ENCODE measurements at places on chromosomes 2 and 18. TPM values are rescaled to one million over a fixed set of nuclear protein-coding genes. Genes with fewer than 3 reads are reported as not detected.
A peak's percentile ranks its signal among the peaks of the same experiment; 100 is the strongest.

DNA sequence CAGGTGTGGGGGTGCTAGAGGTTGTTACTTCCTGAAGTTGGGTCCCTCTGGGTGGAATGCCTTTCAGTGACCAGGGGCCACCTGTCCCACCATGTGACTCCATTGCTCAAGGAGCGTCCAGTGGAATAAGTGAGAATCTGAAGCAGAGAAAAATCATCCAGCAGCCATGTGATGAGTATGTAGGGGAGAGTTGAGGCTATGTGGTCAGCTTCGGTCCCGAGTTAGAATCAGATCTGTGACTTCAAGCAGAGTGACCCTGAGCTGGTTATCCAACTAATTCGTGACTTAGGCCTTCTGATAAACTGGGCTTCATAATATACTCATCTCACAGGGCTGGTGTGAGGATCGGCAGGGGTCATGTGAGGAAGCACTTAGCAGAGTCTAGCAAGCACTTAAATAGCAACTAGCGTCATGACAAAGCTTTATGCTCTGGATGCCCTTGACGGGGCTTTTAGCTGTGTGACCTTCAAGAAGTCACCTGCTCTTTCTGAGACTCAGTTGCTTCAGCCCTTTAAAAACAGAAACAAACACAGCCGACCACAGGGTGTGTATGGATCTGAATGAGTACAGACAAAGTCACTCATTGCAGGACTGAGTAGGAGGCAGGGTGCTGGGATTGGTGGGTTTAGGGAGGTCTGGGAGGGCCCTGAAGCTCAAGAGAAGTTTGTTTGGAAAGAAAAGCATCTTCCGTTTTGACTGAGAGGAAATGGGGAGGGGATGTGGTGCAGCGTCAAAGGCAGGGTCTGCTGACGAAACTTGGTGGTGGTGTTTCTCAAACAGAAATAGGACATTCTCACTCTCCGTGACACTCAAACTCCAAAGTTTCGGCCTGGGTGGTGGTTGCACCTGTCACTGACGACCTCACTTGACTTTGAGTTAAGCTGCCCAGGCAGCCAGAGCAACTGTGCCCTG is 264.0 kb upstream of the CXCR4 start:
- no peaks in the 10 kb centered on the region for H3K4me1 ChIP-seq
- peak overlapping the region; percentile 10 for H3K27ac ChIP-seq
- H3K36me3 ChIP-seq: no peaks in the 10 kb centered on the region
- no peaks in the 10 kb centered on the region for H3K27me3 ChIP-seq
- peak; percentile 60 for DNase-seq
- no peak overlapping the region for H3K4me3 ChIP-seq

Gene NEU2
- not detected for total RNA-seq

Gene DSG1
- not detected for total RNA-seq

DNA sequence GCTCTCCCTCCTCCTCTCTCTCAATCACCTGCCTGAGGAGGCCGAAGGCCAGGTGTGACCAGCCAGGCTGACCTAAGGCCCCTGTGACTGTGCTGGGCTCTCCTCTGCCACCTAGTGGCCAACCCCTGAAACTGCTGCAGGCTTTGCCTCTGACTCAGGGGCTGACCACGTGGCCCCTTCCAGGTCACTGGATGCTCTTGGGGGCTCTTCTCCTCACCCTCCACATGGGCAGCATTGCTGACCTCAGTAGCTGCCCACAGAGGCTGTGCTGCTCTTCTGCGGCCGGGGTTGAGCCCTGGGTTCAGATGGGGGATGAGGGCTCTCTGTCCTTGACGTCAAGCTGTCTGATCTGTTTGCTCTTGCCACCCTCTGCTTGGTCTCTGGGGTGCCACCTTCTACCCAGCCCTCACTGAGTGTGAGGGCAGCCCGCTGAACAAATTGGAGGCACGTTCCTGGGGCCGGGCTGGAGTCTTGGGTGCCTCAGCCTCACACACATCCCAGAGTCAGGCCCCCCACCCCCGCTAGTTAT is 122.7 kb downstream of the TWIST2 start:
- DNase-seq: peak; percentile 61
- H3K4me1 ChIP-seq: no peaks in the 10 kb centered on the region
- H3K4me3 ChIP-seq: no peak overlapping the region

DNA sequence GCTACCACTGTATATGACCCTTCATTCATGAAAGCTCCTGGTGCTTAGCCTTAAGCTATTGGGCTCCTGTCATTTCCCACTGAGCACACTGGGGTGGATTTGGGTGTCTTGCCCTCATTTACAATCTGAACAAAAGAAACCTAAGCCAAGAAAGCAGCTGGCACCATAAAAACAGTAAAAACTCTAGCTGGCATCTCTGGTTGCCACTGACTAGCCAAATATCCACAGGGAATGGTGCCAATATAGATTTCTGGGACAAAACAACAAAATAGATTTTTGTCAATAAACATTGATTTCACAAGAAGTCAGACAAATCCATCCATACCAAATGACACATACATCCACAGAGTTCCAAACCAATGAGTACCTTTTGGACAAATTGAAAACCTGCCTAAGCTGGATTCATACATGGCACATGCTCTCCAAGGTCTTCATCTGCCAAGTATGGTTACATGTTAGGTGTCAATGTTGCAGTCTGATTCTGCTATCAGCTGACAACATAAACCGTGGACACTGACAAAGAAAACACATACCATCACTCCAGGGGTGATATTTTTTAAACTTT is 1081.5 kb upstream of the ZEB2 start:
- H3K36me3 ChIP-seq: no peaks in the 10 kb centered on the region
- no peaks in the 10 kb centered on the region for H3K27me3 ChIP-seq
- DNase-seq: no peak
- H3K4me1 ChIP-seq: no peaks in the 10 kb centered on the region
- H3K4me3 ChIP-seq: no peak overlapping the region

- H3K36me3 ChIP-seq: no peaks in the 10 kb centered on the region
- DNase-seq: no peak
- H3K4me3 ChIP-seq: no peak overlapping the region
- peaks cover 71% of the 10 kb centered on the region for H3K4me1 ChIP-seq
- H3K27ac ChIP-seq: peak overlapping the region; percentile 86
- no peaks in the 10 kb centered on the region for H3K27me3 ChIP-seq
Observed at GRCh38 chr2:233083782-233084181, 23.6 kb downstream of the INPP5D start.

Gene TFPI
- total RNA-seq: 261 TPM

DNA sequence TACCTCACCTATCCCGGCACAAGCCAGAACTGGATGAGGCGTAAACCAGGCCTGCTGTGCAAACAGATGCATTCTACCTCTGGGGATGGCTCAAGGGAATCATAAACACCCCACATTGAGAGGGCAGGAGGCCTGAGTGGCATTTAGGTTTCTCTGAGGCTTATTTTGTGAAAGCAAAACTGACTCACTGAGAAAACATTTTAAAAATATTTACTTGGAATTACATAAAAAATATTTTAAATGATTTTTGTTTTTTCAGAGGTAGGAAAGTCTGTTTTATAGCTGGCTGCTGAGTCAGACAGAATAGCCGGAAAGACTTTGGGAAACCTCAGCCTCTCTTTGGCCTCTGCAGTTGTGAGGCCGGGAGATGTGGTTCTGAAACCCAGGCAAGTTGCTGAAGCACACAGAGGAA is 244.1 kb downstream of the NCKAP5 start:
- H3K4me3 ChIP-seq: no peak overlapping the region
- DNase-seq: no peak

DNA sequence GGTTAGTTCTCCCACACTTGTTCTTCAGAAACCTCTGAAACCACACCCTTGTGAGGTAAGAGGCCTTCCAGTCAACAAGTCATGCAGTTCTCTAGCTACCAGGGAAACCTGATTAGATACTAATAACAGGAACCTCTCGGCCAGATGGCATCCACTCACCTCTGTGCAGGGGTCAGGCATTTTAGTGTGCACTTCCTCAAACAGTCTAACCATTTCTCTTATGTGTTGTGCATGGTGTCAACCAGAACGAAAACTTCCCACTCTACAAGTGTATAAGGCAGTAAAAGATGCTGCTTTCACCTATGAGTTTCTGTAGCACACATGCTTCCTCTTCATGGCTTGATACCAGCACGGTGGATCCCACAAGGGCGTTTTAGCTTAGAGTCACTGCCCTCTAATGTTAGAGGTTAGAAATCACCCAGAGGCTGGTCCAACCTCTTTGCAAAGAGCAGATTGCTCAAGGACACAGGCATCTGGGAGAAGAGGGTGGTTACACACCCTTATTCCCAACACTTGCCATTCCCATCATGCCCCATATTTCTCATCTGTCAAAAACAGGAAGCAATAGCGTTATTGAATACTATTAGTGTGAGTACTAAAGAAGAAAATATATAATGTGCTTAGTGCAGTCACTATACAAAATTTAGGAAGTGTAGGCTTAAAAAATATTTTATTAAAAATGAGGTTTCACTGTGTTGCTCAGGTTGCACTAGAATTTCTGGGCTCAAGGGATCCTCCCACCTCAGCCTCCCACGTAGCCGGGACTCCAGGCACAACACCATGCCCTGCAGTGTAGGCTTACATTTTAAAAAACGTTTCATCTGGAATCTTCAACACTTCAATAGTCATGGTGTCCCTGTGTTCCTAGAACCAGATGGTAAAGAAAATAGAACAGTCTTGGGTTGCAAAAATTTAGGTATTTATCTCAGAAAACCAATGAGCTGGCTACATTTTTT is 34.5 kb upstream of the RAB31 start:
- DNase-seq: no peak
- H3K27ac ChIP-seq: peak overlapping the region; percentile 79
- H3K4me1 ChIP-seq: peaks cover 15% of the 10 kb centered on the region
- no peaks in the 10 kb centered on the region for H3K36me3 ChIP-seq
- H3K27me3 ChIP-seq: no peaks in the 10 kb centered on the region

DNA sequence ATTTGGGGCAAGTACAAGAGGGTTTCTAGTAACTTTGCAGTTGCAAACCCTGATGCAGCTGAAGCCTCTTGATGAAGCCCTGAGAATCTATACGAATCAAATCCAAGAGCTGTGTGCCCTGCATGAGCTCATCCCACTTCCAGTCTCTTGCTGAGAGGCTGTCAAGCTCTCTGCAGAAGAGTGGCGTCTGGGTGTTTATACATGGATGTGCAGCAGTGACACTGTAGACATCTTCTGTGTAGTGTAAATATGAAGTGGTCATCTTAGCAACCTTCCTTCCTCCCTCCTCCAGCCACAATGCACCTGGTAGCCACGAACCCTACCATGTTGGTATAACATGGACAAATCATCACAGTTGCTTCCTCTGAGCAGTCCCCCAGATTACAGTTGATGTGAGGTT is 18.4 kb upstream of the KIAA2012 start:
- H3K36me3 ChIP-seq: no peaks in the 10 kb centered on the region
- no peaks in the 10 kb centered on the region for H3K4me1 ChIP-seq
- H3K4me3 ChIP-seq: no peak overlapping the region
- H3K27me3 ChIP-seq: no peaks in the 10 kb centered on the region

DNA sequence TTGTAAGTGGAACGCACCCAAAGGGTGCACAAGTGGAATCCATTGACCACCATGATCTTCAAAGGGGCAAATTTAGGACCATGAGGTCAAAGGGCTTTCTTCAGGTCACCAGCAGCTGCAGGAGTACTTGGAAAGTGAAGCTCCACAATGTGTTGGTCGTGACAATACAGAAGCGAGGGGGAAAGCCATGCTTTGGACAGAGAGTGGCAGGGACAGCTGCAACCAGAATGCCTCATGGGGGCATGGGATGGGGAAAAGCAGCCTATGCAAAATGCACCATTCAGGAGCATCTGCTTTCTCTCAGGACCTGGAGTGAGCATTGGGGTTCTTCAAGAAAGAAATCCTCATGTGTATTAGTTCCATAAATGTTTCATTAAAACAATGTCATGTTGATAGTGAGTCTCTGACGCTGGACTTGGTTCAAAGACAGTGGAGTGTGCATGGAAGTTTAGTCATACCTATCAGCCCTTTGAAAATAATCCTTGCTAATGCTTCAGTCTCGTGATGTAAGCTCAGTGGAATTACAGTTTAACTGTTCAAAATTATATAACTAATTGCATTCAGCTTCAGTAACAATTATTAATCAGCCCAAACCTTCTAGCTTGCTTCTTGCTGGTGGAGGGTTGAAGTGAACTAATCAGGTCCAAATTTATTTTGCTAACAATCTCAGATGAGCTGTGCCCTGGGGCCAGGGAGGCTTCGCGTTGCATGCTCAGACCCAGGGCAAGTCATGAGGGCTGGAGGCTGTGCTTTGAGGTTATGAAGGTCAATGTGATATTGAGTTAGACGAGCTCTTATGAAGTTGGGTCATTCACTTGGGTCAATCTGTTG is 41.6 kb downstream of the ACKR3 start:
- H3K36me3 ChIP-seq: no peaks in the 10 kb centered on the region
- DNase-seq: no peak
- no peaks in the 10 kb centered on the region for H3K27me3 ChIP-seq
- H3K27ac ChIP-seq: no peak overlapping the region

DNA sequence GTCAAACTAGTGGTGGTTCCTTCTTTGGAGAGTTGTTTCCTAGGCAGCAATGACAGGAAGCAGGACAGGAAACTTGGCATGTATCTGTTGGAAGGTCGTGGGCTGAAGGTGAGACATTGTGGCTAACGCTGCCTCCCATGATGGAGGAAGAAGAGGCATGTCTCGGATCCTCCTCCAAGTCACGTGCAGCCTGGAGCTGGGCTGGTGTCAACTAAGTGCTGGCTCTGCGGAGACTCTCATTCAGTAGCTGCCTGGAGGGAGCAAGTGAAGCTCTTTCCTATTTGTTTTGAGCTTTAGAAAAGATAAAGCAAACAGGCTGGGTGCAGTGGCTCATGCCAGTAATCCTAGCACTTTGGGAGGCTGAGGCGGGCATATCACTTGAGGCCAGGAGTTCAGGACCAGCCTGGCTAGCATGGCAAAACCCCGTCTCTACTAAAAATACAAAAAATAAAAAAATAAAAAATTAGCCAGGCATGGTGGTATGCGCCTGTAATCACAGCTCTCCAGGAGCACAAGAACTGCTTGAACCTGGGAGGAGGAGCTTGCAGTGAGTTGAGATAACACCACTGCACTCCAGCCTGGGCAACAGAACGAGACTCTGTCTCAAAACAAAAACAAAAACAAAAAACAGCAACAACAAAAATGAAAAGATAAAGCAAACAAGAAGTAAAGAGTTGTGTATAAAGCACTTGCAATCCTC is 28.2 kb upstream of the INO80C start:
- H3K36me3 ChIP-seq: no peaks in the 10 kb centered on the region
- H3K4me3 ChIP-seq: no peak overlapping the region
- H3K27me3 ChIP-seq: no peaks in the 10 kb centered on the region
- H3K4me1 ChIP-seq: peaks cover 21% of the 10 kb centered on the region
- no peak for DNase-seq

- H3K27ac ChIP-seq: no peak overlapping the region
- no peaks in the 10 kb centered on the region for H3K36me3 ChIP-seq
- DNase-seq: no peak
- H3K27me3 ChIP-seq: no peaks in the 10 kb centered on the region
Observed at GRCh38 chr2:71554706-71555056, 101.3 kb downstream of the DYSF start.
